ENCODE measurements at places on chromosomes 4 and X.

- no peak for DNase-seq
Observed at GRCh38 chr4:83107631-83108030, 6.9 kb downstream of the PLAC8 start.

DNA sequence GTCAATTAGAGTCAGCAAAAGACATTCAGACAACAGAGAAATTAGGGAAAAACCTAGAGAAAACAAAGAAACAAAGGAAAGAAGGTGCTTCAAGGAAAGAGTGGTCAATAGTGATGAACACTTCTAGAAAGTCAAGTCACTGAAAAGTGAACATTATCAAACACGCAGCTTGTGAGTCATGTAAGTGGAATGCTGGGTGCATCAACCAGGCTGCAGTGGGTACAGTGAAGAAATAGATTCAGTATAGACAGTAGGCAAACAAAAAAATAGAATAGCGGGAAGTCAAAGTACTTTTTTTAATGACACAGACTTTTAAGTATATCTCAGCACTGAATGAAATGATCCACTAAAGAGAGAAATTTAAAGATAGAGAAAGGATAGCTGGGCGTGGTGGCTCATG lies 245.8 kb downstream of the ARHGAP24 start:
- no peak for DNase-seq

DNA sequence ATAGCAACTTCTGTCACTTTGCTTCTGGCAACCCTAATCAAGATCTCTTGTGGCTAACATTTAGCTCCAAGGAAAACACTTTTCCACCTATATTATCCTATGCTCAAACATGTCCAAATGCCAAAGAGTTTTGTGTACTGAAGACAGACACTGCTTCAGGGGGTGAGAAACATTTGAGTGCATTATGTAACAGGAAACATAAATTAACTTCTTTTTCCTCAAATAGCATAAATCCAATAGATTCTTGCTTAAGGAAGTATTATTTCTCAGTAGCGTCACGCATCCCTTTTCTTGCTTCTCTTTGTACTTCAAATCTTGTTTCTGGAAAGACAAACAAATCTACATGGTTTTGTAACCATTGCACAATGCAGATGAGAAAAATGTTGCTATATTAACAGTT lies 839.1 kb downstream of the GLUD2 start:
- DNase-seq: no peak

GRCh38 chr4:69823481-69824186 lies 36.3 kb downstream of the SULT1E1 start:
- DNase-seq: no peak

DNA sequence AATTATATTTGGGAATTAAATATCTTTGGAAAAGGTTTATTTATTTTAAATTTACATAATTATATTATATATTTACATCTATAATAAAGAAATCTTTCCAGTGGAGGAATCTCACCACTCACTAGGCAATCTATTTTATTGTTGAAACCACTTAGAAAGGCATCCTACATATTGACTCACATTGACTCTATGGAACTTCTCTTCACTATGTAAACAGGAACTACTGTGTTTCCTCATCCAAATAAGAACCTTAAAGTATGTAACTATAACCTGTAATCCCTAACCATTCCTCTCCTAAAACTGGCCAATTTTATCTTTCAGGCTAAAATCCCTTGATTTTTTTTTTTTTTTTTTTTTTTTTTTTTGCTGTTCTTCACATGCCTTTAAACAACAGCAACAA lies 268.7 kb downstream of the MAPK10 start:
- DNase-seq: no peak

DNA sequence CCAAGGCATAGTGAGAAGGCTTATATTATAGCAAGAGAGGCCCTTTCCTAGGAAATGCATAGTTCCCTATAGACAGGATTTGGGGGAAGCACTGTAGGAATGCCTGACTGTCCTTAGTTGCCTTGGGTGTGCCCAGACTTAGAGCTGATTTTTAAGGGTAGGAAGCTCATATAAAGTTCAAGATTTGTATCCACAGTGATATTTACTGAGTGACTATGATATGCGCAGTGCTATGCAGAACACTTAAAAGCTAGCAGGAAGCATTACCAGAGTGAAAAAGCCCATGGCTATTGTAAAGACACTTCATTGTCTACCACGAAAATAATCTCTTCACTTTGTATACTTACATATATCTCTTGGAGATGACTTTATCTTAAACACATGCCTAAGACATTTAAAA lies 50.1 kb upstream of the IL13RA1 start:
- DNase-seq: no peak

GRCh38 chr4:61067381-61067780 lies 132.7 kb upstream of the ADGRL3 start:
- no peak for DNase-seq

- DNase-seq: no peak
Observed at GRCh38 chrX:33183361-33183760, 28.0 kb downstream of the DMD start.

DNA sequence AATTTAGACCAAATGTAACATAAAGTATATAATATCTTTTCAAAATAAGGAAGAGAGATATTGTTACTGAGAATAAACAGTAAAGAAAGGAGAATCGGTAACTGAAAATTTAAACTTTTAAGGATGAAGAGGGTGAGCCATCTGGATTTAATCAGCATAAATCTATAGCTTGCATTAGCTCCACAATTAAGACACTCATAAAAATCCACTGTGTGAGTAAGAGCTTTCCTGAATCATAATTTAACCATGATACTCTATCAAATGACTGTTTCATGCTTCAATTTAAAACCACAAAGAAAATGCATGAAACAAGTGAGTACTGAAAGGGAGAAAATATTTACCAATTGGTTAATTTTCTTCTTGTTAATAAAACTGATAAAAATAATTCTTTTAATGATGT lies 951.5 kb upstream of the SLIT2 start:
- DNase-seq: no peak

- no peak for DNase-seq
Observed at GRCh38 chr4:26325191-26325590, 4.4 kb downstream of the RBPJ start.

DNA sequence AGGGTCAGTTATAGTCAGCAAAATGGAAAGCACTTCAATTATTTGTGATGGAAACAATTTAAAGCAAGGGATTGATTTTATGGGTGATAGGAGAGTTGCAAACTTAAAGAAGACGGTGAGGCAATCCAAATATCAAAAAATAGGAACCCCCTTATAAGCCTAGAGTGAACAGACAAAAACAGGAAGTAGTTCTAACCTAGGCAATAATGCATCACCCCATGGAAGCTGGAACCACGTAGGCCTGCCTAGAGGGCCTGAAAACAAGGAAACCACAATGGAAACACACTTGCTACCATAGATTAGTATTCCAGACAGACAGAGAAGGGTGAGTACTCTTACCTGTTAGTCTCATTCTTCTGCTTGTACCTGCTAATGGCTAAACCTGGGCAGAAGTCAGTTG lies 13.5 kb upstream of the GK2 start:
- DNase-seq: no peak

All from activated CD4-positive, CD25-positive, alpha-beta regulatory T cell (primary cell).